ENCODE measurements at places on chromosomes 5 and 9. TPM values are rescaled to one million over a fixed set of nuclear protein-coding genes. Genes with fewer than 3 reads are reported as not detected.

The FBN2 gene
- total RNA-seq = 238 TPM

The CER1 gene
- 1.0 TPM for total RNA-seq

GRCh38 chr9:110064803-110065202 is 143.2 kb downstream of the C9orf152 start:
- no peak for DNase-seq

The SAXO1 gene
- 0.43 TPM for total RNA-seq

- no peak for DNase-seq
Measured at GRCh38 chr5:138574744-138575193, 432 bp downstream of the HSPA9 start.

GRCh38 chr5:176959051-176959450 is 47.5 kb downstream of the UIMC1 start:
- DNase-seq = no peak

DNA sequence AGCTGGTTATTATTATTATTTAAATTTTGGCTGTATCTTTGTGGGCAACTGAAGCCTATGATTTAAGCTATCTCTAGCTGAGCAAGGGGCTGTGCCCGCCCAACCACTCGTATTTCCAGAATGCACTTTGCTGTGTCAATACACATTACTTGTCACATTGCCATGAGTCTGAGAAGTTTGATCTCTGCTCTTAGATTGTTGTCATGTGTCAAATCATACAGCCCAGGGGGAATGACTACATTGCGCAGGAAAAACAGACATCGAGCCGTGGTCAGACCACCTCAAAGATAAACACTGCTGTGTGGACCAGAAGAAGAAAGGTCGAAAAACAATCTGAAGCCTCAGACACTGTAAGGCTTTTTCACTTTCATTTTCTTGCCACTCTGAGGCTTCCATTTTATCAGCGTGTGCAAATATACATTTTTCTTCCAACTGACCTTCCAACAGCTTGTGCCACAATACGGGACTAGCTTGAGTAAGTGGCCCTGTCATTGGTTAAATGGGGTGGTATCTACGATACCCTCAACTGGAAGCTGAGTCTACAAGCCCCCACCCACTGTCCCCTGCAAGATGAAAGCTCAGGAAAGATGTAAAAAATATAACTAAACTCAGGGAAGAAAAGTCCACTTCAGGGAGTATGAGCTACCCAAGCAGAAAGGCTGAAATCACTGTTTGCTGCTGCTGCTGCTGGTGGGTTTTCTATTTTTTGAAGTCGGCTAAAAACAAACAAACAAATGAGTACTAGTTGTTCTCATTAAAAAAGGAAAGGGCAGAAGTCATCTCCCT is 603.0 kb downstream of the BNC2 start:
- DNase-seq = no peak

DNA sequence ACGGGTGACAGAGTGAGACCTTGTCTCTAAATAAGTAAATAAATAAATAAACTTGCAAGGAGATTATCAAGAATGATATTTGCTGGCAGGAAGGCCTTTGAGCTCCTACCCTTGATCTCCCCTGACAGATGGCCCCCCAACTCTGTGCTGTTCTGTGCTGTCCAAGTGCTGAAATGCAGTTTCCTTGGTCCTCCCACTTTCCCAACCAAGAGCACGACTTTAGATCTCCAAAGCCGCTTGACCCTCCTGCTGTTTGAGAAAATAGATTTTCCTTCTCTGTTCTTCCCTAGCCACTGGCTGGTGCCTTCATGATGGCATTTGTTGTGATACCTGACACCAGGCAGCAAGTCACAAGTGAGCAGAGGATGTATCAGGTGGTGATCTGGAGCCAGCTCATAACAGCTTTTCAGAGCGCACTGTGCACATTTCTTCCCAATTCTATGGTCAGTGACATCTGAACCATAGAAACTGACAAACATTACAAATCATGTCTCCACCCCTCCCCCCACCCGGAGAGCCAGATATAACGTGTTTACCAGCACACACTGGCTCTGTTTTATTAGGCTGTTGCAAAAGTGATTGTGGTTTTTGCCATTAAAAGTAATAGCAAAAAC is 80.0 kb upstream of the PUM3 start:
- DNase-seq = no peak

The FOXD4L4 gene
- 0.38 TPM for total RNA-seq

DNA sequence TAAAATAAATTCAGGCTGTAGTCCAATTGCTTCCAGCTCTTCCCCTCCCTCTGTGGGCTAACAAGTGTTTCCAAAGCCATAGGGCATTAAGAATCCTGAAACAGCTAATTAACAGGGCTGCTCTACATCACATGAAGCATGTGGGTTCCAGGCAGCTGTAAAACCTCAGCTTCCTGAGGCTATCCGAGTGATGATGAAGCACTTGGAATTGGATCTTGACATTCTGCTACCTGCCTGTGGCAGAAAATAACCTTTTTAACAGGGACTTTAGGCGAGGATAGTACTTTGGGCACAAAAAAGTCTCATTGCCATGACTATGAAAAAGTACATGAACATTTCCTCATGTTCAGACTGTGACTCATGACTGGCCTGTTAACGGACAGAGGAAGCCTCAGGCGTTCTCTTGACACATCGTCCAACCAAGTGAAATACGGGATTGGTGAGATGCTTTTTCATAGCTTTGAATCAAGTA is 107.2 kb downstream of the PDE4D start:
- DNase-seq = no peak

DNA sequence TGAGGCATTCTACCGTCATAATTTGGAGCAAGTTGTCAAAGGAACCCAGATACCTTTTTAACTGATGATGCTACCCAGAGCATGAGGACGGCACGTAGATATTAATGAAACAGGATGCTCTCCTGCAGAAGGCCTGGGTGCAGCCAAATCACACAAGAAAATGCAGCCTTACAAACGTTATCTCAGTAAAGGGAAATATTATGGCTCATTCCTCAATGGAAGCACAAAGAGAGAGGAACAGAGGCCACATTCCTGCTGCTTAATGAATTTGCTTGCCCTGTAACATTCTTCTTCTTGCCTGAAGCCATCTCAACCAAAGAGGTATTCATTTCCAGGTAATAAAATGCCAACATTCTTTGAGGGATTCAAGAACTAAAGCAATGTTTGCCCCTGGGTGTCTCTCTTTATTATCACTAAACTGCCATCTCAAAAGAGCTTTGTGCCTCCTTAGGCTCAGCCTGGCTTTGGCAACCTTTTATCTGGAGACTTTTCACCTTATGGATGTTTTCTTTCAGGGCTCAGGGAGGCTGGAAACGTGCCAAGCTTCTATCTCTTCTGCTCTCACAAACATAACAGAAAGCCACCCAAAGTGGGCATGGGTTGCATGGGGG is 92.9 kb downstream of the TNC start:
- DNase-seq = no peak

GRCh38 chr9:111937301-111937700 is 40.7 kb downstream of the UGCG start:
- no peak for DNase-seq

DNA sequence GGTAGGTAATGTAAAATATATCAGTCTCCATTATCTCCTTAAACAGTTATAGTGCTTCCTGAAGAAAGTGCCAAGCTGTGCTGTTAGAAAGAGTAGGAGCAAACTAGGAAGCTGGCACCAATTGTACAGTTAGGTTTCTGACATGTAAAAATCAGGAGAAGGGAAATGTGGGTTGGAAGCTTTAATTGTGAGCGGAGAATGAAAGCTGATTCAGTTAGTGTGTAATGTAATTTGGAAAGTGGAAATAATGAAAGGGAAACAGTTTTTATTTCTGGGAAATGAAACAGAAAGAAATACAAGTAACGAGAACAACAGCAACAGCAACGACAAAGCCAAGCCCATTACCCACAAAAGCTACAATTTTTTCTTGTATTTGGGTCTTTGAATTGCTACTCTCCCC is 48.8 kb upstream of the JAK2 start:
- DNase-seq = no peak

DNA sequence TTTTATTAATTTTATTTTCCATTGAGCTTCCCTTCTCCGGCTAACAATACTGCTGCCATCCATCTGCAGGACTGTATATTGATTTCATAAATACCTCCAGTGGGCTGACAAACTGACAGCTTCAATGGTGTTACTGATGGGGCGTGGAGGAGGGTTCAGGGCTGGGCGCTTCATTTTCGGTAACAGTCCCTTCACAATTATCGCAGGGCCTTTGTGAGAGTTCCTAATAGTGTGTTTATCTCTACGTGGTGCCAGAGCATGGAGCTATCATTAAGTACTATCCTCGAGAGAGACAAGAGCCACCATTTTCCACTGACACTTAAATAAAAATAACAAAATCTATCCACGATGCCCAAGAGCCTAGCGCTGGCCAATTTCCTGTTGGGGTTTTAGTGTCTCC is 307.0 kb upstream of the PANK3 start:
- DNase-seq = no peak

- DNase-seq = no peak
Measured at GRCh38 chr5:156376751-156377150, 49.8 kb downstream of the SGCD start.

The ENHO gene
- 1.0 TPM for total RNA-seq

DNA sequence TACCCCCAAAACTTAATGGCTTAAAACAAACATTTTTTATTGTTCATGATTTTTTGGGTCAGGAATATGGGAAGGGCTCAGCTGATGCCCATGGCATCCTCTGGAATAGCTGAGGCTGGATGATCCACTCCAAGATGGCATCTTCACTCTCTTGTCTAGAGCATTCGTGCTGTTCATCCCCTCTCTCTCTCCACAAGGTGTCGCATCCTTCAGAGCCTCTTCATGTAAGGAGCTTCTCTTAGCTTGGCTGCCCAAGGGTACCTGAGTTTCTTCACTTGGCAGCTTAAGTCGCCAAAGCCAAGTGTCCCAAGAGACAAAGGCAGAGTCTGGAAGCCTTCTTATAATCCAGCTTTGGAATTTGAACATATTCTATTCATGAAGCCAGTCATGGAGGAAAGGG is 294.7 kb downstream of the CHSY3 start:
- DNase-seq = no peak

The EPB41L4A gene
- total RNA-seq = 42.3 TPM

DNA sequence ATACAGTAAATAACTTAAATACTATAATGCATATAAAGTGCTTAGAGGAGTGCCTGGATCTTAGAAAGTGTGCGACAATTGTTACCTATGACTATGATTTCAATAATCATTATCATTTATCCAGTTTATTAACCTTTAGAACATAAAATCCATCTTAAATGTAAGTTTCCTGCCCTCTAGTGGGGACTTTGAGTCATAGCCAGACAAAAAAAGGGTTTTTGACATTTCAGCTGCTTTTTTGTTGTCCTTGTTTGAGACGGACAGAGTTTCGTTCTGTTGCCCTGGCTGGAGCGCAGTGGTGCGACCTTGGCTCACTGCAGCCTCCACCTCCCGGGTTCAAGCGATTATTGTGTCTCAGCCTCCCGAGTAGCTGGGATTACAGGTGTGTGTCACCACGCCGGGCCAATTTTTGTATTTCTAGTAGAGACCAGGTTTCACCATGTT is 9.7 kb upstream of the C9orf152 start:
- no peak for DNase-seq

DNA sequence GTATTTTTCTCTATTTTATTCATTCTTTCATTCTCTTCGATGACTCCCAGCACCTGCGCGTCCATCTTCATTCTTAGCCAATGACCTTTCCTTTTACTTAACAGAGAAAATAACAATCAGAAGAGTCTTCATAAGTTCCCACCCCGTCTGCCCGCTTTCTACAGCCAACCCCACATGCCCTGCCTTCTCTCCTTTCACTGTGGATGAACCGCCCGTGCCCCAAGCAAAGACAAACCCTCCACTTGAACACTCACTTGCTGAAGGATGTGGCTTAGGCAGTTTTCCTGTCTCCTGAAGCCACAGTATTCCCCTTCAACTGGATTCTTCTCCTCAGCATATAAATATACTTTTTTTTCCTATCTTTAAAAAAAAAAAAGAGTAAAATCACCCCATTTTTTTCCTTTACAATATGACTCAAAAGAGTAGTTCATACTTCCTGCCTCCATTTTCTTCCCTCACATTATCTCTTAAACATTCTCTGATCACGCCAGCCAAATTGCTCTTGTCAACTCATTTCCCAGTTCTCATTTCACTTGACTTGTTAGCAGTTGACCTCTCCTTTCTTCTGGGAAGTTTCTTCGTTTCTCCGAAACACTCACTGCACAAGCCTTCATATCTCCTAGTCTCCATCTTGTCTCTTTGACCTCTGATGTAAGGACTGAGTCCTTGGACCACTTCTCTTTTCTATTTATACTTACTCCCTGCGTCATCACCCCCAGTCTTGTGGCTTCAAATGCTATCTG is 11.1 kb downstream of the NIPSNAP3B start:
- DNase-seq = no peak

The OTP gene
- total RNA-seq = not detected

DNA sequence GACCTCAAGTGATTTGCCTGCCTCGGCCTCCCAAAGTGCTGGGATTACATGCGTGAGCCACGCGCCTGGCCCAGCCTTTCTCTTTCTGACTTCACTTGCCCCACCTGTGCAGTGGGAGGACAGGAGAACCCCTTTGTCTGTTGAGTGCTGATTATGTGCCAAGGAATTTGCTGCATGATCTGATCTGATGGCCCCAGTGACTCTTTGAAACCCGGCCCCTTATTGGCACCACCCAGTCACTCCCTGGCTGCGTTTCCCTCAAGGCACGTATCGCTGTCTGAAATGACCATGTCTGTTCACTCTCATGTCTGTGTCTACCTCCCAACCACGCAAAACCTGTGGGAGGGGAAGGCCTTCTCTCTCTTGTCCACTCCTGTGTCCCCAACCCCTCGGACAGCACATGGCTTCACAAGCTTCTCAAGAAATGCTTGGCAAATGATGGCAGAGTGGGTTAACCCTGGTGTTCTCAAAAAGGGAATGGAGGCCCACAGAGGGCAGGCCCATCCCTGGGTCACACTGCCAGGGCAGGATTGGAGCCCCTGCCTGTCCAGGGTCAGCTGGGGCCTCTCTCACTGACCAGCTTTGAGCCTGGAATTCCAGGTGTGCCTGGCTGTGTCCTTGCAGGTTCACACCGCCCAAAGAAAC is 21.9 kb downstream of the NEK6 start:
- no peak for DNase-seq

DNA sequence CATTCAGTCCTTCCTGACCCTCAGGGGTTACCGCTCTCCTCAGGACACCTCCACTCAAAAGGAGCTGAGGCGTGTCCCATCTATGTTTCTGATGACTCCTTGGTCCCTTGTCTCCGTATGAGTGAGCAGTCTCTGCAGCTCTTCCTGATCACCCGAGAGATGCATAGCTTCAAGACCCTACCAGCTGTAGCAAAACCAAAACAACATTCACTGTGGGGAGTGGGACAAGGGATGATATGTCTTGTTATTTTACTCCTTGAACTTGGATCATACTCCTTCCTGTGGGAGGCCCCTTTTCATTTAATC is 14.4 kb downstream of the GLDC start:
- DNase-seq = no peak

Measured in mesothelial cell of epicardium (in vitro differentiated cells).